ENCODE measurements at places on chromosomes 6 and 20.

- DNase-seq = no peak
Measured at GRCh38 chr6:21181866-21182265, 411.7 kb upstream of the SOX4 start.

DNA sequence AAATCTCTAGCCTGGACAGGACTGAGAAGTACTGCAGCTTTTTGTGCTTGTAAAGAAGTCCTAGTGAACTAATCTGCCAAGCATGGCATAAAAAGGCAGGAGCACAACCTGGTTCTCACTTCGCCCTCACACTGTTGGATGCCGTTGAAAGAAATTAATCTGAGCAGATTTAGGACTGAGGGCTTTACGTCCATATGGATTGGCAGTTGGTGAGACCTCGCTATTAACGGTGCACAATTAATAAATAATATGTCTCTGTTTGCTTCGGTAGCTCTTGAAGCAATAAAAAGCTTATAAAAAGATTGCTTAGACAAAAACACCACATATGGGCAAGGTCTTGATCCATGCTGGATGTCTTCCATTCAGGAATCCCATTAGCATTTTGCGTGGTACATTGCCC lies 185.6 kb upstream of the EPHA7 start:
- DNase-seq = no peak

- DNase-seq = no peak
Measured at GRCh38 chr20:37072293-37073196, 23.3 kb downstream of the RBL1 start.

DNA sequence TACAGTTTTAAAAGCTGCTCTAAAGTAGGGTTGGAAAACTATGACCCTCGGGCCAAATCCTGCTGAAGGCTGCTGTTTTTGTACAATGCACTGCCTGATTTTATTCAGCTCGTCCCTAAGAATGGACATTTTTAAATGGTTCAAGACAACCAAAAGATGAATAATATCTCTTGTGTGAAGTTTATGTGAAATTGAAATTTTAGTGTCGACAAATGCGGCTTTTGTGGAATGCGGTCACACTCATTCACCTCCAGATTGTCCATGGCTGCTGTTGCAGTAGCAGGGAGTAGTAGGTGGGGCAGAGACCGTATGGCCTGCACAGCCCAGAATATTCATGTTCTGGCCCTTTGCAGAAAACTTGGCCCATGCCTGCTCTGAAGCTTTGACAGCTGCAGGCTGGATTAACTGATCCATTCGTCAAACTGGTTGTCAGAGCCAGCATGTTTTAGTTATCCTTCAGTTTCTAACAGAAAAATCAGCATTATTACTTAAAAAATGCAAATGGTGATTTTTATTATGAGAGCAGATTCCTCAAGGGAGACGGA lies 91.6 kb downstream of the PSMG4 start:
- DNase-seq = no peak

- DNase-seq = no peak
Measured at GRCh38 chr6:124036384-124036783, 232.7 kb downstream of the NKAIN2 start.

DNA sequence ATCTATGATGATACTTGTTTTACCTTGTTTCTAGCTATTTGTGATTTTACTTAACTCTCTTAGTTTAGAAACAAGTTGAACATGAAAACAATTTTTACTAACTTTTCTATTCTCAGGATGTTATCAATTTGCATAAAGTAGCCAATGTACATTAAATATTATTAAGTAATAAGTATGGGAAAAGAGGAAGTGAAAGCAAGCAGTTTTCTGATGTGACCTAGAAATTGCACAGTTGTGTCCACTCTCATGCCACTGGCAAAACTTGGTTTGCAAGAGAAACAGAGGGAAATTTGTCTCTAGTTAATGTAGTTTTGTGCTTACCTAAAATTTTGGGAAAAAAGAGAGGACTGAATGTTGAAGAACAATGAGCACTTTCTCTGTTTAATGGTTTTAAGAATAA lies 19.2 kb upstream of the TSPYL1 start:
- DNase-seq = no peak

DNA sequence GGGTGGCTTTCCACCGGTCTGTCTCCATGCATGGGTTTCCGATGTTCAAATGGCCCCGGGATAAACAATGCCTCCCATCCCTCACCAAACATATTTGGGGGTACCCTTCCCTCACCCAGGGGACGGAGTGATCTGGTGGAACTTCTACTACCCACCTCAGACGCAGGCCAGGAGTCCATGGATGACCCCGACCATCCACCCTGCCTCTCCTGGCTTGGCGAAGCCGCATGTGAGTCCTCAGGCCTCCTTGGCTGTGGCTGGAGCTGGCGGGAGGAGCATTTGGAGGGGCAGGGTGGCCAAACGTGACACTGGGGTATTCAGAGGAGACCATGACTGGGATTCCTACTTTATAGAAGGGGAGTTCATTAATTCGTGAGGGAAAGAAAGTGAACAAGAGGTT lies 45.9 kb upstream of the FRMD1 start:
- DNase-seq = no peak

- no peak for DNase-seq
Measured at GRCh38 chr20:1993986-1994385, at the start of gene PDYN. TSS of gene PDYN (minus strand) at chr20:1994058. CDS start at chr20:1983084, 10,974 bp downstream.

DNA sequence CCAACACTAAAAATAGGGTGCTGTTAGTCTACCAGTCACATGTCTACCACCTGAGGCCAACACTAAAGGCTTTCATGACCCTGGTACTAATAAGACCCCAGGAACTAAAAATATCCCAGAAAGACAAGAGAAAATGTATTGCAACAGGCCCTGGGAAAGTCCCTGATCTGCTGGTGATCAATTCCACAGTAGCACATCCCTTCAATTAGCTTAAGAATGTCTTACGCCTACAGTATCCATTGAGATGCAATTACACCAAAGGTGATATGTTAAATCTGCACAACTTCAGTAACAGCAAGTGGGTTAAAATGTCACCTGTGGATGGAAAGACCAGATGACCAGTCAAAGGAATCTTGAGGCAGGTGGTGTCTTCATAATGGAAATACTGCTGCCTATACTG lies 3.1 kb downstream of the SEMG1 start:
- no peak for DNase-seq

GRCh38 chr20:56711018-56711417 lies 81.9 kb downstream of the TFAP2C start:
- no peak for DNase-seq

GRCh38 chr20:50191544-50192363 lies 1.1 kb downstream of the CEBPB start:
- peak; percentile 42 for DNase-seq

GRCh38 chr6:107750176-107750797 lies 73.8 kb downstream of the SCML4 start:
- DNase-seq = no peak

DNA sequence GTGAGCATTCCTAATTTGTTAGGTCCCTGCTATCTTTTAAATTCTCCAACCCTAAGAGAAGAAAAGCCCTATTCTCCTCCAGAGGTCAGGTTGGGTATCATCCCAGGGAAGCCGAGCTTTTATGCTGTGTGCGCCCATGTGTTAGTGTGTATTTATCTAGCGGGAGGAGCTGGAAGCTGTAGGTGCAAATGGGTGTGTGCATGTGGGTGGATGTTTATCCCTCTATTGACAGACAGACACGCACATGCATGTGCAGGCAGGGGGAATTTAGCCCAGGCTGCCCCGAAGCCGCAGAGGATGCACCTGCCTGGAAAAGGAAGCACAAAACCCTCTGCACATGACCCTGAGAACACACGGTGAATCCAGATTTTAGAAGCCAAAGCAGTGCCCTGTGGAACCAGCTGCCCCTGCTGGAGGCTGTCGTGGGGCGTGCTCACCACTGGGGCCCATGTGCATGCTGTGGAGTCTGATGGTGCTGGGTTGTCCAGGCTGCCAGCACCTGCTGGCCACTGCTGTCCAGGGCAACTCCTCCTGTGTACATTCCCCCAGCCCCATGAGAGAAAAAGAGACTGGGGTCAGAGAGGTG lies 397.5 kb downstream of the TAF4 start:
- DNase-seq = no peak

- DNase-seq = peak; percentile 39
Measured at GRCh38 chr6:390914-391558, 516 bp upstream of the IRF4 start.

GRCh38 chr6:53214172-53214571 lies 65.5 kb upstream of the GCM1 start:
- no peak for DNase-seq

- peak; percentile 34 for DNase-seq
Measured at GRCh38 chr6:42452171-42453030, 675 bp upstream of the TRERF1 start.

DNA sequence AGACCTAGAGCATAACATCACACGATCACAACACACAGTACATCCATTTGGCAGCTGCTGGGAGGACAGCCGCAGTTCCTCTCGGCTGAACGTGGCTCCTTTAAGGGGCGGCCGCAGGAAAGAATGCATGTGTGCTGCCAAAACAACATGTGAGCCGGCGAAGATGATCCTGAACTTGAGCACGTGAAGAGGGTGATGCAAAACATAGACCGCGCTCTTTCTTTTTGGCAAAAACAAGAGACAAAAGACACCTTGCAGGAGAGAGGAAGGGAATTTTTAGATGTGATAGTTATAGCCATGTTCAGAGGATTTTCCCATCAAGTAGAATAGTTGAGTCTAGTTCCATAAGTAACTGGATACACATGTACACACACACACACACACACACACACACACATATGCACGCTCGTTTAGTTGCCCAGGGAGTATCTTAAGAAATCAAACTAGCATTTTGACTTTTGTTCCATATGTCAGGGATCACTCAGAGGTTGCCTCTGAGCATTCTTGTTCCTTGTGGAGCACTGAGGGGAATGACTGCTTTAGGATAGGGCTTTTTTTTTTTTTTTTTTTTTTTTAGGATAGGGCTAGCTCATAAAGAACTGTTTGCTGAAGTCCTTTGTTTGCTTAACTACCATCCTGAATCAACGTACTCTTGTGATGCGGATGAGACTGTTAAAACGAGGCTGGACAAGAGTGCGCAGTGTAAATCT lies 21.7 kb upstream of the RANBP9 start:
- no peak for DNase-seq

GRCh38 chr6:170272341-170273065 lies 18.4 kb downstream of the DLL1 start:
- no peak for DNase-seq

DNA sequence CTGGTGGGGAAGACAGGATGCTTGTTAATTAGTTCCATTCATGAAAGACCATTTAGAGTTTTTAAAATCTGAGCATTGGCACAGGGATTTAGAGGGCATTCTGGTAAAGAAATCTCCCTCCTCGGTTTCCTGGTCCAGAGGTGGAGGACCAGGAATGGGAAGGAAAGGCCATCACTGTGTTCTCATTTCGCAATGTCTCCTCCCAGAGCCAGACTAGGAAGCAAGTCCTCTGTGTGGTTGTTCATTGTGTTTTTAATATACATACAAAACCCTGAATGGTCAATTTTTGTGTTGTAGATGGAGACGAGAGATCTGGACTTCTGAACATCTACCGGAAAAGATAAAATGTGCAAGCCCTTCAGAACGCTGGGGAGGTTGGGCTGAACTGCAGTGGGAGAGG lies 41.3 kb downstream of the RIN2 start:
- no peak for DNase-seq

DNA sequence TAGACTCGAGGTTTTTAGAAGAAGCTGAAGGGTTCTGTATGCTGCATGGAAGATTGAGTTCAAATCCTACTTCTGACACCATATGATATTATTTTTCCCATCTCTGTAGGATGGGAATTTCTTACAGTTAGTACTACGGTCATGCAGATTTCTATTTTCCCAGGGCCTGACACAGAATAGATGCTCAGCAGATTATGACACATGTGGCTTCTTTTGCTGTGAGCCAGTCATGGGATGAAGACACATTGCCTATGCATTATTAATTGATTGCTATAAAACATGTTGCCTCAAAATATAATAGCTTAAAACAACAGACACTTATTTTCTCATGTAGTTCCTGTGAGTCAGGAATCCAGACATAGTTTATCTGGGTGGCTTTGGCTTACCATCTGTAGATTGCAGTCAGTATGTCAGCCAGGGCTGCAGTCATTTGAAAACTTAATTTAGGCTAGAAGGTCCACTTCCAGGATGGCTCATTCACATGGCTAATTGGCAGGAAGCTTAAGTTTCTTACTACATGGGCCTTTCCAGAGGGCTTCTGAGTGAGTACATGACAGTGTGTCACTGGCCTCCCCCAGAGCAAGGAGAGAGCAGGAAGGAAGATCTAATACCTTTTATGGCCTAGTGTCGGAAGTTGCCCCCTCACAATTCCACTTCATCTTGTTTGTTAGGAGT lies 29.5 kb downstream of the TOP1 start:
- DNase-seq = no peak

DNA sequence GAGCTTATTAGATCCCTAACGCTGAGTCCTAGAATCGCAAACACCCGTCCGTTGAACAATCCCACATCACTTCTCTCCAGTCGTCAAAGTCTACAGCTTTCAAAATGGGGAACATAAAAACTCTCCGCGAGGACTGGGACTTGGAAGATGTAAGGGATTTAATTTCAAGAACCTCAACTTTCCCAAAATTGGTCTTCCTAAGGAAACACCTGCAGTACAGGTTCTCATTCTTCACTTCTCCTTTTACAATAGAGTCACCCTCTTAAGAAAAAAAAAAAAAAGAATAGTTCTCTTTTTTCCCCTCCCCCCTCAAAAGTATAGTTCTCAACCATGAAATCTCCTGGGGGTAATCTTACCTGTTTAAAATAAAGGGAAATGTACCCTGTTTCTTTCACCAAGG lies 6.6 kb upstream of the ZBTB22 start:
- no peak for DNase-seq

GRCh38 chr20:38617011-38617829 lies 15.6 kb downstream of the ARHGAP40 start:
- DNase-seq = no peak

DNA sequence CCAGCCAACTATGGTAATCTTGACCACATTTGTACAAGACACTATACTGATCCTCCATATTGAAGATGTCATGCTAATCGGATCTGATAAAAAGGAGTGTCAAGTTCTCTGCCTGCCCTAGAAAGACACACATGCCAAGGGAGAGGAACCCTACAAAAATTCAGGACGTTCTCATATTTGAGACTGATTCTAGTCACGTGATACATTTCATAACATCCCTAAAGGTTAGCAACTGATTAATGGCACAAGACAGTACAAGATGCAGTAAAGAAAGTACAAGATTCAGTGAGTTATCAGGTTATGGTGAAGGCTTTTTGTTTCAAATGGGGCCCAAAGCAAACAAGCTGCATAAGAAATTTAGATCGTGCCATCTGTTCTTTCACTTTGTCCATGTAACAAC lies 190.7 kb upstream of the MOCS1 start:
- no peak for DNase-seq

Measured in CD4-positive, alpha-beta T cell treated with Interleukin-15 for 4 hours (primary cell).